SJCRH30 (cell line): ENCODE measurements at places on chromosomes 12 and 14.

DNA sequence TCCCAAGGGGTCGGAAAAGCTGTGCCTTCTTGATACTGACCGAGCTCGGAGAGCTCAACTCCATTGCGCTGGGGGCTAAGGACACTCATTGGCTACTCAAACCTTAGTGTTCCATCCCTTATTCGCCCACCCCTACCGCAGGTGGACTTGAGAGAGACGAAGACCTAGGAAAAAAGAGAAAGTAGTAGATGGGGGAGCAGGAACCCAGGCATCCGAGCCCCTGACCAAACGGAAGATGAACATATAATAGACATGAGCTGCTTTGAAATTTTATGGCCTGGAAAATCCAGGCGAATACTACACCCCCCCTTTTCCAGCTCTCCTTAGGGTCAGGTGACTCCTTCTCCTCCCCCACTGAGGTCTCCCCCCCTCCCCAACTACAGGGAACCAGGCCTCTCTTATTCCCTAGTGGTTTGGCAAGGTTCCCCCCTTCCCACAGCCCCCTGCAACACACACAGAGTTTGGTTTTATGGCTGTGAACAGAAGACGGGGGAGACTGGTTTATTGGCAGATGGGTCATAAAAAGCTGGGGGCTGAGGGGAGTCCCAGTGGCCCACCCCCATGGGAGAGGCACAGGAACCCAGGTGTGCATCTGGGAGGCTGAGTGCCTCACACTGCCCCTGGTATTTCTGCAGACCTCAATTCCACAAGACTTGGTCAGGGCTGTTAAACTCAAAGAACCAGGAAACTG lies 1.6 kb downstream of the GDF11 start:
- no peak for DNase-seq

- no peak for DNase-seq
These were observed 106.5 kb upstream of the PRKD1 start for GRCh38 chr14:30034152-30034551.

- DNase-seq, result no peak
These were observed 17.3 kb upstream of the ZDHHC22 start for GRCh38 chr14:77158882-77159255.

GRCh38 chr12:52350021-52350620 lies 17.2 kb downstream of the KRT85 start:
- DNase-seq, result no peak

GRCh38 chr12:55875704-55876467 lies 33.1 kb upstream of the MMP19 start:
- no peak for DNase-seq

- no peak for DNase-seq
These were observed 19.8 kb downstream of the CD9 start for GRCh38 chr12:6219980-6220379.

- DNase-seq, result no peak
These were observed 21.5 kb upstream of the SSTR1 start for GRCh38 chr14:38186216-38186615.

GRCh38 chr14:58862416-58863160 lies 224.8 kb downstream of the DACT1 start:
- DNase-seq, result no peak

DNA sequence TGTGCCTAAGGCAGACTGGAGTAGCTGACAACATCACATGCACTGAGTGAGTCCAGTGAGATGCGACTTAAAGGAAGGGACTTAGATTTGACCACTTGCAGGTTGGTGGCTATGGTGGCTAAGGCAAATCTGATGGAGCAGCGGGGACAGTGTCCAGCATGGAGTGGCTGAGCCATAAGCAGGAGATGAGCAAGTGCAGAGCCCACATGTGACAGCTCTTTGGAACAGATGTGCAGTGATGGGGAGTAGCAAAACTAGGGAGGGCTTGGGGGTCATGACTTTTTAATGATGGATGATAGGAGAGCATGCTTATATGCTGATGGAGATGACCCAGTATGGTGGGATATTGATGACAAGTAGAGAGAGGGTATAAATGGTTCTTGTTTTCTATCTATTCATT lies 80.2 kb downstream of the PELI2 start:
- DNase-seq, result no peak

DNA sequence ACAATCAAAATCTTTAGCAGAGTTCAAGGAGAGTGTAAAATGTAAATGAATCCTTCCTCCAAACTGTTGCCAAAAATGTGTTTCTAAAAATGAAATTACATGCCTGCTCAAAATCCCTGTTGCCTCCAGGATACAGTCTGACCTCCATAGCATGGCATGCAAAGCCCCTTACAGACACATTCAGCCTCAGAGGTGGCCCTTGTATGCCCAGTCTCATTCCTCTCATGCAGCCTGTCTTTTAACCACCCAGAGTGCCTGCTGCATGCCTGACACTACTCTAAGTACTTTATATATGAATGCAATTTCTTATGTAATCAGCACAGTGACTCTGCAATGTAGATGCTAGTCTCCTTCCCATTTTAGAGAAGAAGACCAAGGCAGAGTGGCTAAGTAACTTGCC lies 24.4 kb upstream of the PTPRQ start:
- peak; percentile 46 for DNase-seq
